ENCODE measurements at places on chromosomes 11 and 22. TPM values are rescaled to one million over a fixed set of nuclear protein-coding genes. Genes with fewer than 3 reads are reported as not detected.

The SHISAL1 gene
- total RNA-seq: not detected

The STARD10 gene
- 10.1 TPM for total RNA-seq

The FZD4 gene
- 0.02 TPM for total RNA-seq

The SLC39A13 gene
- total RNA-seq: 20.6 TPM

The KCNQ1OT1 gene
- total RNA-seq: 0.48 TPM

The ADAMTS8 gene
- total RNA-seq: not detected

Data from T-helper 2 cell treated with Interferon-gamma antibody and Interleukin-4, amounts not matched to agents 100 ng/mL and 5 ng/mL, for 36 hours (primary cell).